ENCODE measurements at places on chromosomes 7 and 10. TPM values are rescaled to one million over a fixed set of nuclear protein-coding genes. Genes with fewer than 3 reads are reported as not detected.

Gene CAV2
- total RNA-seq = 316 TPM

Gene LIPN
- not detected for total RNA-seq

Gene PTN
- 5.7 TPM for total RNA-seq

Gene GPC2
- total RNA-seq = 9.6 TPM

DNA sequence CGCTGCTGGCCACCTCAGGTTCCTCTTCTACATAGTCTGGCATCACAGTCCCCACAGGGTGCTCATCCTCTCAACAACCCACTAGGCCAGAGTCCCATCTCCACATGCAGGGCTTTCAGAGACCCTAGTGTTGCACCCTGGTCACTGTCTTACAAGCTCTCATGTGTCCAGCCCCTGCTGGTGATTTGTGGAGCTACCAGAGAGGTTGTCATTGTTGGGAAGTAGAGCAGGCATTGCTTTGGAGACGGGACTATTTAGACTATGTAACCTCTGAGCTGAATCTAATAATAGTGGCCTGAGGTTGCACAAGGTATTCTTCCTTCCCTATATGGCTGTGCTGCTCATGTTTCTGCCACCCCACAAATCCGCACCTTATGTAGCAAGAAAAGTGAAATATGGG lies 135.3 kb upstream of the VWC2 start:
- DNase-seq = no peak

DNA sequence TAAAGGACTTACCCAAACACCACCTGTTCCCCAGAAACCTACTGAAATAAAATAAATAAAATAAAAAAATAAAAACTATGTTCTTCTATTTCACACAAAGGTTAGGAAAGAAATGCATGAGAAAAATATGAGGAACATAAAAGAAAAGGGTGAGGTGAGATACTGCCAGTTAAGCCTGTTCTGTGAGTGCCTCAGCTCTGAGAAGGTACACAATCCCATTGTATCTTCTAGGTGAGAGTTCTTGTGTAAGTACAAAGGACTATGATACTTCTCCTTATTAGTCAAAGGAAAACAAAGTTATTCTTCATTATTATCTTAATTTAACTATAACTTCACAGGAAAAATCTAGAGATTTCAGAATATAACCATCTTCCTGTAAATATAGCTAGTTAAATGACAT lies 86.0 kb downstream of the ATE1 start:
- DNase-seq = no peak

DNA sequence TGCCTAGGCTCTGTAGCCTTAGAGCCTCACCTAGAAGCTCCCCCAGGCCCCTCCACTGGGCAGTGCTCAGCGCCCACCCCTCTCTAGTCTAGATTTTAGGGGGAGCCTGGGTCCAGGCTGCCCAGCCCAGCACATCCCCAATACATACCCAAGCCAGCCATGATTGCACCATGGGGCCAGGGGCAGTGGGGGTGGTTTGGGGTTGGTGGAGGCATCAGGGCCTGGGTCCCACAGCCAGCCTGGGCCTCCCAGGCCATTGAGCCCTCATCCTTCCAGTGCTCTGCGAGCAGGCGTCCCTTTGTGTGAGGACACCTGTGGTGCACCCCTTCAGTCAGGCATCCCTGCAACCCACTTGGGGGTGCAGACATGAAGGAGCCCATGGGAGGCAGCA lies 76.9 kb upstream of the RET start:
- DNase-seq = no peak

- DNase-seq = peak; percentile 37
Measured at GRCh38 chr10:60203993-60204618, 185.6 kb downstream of the ANK3 start.

- DNase-seq = no peak
Measured at GRCh38 chr7:42456267-42456666, 219.3 kb upstream of the GLI3 start.

DNA sequence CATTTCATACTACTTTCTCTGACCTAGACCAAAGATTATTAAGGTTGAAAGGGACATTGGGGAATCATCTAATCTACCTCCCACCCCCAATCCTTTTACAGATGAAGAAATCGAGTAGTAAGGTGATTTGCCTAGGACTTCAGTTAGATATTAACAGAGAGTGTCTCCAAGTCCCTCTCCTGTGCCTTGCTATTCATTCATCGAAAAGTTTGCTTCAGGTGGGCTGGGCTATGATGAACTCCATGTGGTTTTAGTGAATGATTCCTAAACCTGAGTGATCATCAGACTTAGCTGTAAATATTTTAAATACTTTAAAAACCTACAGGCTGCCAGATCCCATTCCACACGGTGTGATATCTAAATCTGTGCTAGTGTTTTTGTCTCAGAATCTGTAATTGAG lies 259.4 kb upstream of the SORCS1 start:
- DNase-seq = no peak

GRCh38 chr7:151345576-151346469 lies 4.2 kb downstream of the NUB1 start:
- DNase-seq = no peak

GRCh38 chr10:60762554-60762953 lies 15.7 kb upstream of the CDK1 start:
- no peak for DNase-seq

DNA sequence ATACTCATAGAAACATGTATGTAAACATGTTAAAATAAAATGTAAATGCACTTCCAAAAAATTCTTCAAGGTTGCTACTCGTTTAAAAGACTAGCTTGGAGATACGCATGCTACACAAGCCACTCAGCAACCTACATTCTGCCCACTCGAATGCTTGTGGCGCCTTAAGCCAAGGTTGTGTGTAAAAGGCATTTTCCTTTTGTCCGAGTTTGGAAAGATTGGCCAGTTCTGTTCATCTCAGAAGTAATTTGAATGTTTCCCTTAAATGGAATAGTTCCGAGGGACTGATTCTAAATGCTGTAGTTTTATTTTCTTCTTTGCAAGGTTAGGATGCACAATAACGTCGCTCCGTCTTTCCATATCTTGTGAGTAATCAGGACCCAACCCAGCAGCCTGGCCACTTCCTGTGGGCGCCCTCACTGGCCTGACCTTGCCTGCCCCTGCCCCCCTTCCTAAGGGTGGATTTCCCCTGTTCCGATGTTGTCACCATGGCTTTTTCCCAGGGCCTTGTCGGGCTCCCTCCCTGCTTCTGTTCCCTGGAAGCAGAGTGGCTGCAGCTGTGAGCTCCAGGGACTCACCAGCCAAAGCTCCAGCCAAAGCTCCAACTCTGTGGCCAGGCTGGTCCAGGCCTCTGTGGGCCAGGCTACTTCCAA lies 70.6 kb downstream of the PTPRE start:
- DNase-seq = peak; percentile 95

DNA sequence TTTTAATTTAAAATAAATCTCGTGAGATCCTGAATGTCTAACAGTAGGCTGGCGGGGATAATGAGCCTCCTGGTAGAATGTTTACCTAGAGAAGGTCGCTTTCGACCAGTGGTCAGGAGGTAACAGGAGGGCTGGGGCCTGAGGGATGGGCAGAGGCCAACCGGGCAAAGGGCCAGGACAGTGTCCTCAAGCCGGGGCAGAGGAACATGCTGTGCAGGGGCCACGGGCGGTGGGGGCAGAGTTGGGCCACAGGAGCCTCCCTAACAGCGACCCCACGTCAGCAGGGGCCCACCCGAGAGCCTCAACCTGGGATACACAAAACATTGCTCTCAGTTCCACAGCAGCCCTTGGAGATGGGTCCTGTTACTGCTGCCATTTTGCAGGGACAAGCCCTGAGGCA lies 14.5 kb downstream of the CFAP46 start:
- DNase-seq = no peak

DNA sequence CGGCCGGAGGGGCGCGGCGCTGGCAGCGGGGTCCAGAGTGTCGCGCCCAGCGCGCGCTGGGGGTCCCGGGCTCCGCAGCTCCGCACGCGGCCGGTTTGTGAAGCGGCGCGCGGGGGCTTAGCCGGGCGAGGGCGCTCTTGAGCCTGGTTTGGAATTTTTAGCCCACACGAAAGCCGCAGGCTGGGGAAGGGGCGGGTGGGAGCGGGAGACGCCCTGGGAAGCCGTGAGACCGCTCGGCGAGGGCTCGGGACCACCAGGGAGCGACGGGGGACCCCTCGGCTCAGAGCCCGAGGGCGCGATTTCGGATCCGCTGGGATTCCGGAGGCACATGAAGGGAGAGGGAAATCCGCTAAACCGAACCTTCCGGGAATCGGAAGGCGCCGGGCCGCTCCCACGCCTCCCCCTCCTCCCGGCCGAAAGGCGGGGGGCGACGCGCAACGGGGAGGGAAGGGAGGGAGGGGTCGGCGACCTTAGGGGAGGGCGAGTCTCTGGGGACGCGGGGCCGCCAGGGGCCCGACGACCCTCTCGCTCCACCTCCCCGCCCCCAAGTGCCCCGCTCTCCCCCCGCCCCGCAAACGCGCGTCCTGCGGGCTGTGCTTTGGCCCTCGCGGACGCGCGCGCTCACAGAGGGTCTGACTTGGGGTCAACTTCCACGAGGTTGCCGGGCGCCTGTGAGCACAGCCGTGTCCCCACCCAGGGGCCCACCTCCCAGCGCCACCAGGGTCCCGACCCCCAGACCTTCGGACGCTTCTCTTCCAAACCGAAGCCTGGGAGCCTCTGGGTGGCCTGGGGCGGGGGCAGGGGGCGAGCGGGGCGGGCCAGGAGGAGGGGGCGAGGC lies 5.1 kb upstream of the ELFN1 start:
- peak; percentile 27 for DNase-seq

GRCh38 chr10:10798864-10799192 lies 218.8 kb upstream of the CELF2 start:
- DNase-seq = no peak

GRCh38 chr7:148607151-148607661 lies 16.6 kb downstream of the C7orf33 start:
- DNase-seq = no peak

- no peak for DNase-seq
Measured at GRCh38 chr10:30680908-30681307, 51.4 kb upstream of the LYZL2 start.

GRCh38 chr10:95693071-95693667 lies 558 bp downstream of the TCTN3 start:
- DNase-seq = peak; percentile 1

DNA sequence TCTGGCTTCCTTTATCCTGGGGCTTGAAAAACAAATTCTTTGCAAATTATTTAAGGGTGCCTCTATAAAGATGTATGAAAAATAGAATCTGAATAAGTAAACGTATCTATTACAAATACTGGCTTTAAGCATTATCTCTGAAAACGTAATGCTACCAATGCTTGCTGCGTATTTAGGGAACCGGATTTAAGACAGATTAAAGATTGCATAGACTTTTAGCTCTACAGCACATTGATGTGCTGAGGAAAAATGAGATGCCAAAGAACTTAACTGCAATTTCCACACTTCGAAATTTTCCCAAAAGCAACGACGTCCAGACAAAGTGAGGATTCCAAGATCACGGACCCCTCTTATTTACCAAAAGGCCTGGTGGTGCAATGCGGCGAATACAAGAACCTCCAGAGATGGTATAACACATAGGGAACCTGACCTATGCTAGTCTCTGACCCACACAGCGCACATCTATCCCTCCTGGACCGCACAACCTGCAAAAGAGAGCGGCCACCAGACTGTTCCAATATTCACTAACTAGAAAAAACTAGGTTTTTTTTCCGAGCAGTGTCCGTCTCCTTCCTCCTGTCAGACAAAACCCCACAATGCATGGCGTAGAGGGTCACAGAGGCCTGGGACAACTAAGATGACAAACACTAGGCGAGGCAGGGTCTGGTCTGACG lies 34.3 kb upstream of the PHF14 start:
- no peak for DNase-seq

- no peak for DNase-seq
Measured at GRCh38 chr7:6159097-6159483, 113.3 kb downstream of the CYTH3 start.

DNA sequence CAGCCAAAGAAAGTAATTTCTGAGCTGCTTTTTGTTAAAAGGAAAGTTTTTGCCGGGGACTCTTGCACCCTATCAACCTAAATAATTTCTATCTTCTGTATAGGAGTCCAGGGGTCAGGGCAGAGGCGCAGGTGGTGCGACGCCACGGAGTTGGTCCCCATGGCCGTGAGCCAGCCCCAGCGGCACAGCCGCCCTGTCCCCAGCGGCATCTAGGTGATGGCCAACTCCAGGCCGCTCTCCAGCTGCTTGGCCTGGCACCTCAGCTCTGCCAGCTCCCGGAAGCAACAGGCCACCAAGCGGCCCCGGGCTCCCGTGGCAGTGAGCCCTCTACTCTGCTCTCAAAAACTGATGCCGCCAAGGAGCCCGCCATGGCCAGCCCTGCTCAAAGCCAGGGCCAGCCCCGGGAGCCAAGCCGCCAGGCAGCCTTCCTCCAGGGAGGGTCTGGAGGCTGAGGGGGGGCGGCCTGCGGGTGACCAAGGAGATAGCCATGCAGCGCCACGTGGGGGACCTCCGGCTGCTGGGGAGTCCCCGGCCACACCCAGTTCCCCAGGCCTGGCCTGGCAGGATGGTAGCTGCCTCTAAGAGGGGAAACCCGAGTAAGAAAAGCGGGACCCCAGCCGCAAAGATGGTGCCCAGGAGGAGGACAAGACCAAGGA lies 22.8 kb upstream of the LANCL2 start:
- DNase-seq = no peak

DNA sequence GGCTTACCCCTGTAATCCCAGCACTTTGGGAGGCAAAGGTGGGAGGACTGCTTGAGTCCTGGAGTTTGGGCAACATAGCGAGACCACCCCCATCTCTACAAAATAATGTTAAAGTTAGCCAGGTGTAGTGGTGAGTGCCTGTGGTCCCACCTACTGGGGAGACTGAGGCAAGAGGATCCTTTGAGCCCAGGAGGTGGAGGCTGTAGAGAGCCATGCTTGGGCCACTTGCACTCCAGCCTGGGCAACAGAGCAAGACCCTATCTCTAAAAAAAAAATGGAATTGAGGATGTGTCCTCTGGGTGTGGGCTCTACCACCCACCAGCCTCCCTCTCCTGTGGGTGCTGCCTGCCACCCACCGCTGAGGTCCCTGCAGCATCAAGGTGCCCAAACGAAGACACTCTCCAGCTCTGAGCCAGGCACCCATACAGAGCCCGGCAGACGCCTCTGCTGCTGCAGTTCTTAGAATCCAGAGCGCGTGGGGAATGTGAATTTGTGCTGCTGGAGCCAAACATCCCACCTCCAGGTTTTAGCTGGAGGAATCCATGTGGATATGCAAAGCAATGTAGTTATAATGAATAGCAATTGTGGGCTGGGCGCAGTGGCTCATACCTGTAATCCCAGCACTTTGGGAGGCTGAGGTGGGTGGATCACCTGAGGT lies 176.0 kb upstream of the TNRC18 start:
- DNase-seq = no peak

DNA sequence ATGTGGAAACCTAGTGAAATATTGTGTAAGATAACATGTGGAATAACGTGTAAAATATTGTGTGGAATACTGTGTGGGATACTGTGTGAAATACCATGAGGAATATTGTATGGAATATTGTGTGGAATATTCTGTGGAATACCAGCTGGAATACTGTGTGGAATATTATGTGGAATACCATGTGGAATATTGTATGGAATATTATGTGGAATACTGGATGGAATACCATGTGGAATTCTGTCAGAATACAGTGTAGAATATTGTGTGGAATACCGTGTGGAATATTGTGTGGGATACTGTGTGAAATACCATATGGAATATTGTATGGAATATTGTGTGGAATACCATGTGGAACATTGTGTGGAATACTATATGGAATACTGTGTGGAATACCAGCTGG lies 134.6 kb upstream of the CHST15 start:
- DNase-seq = no peak

Measured in LHCN-M2 (cell line).